ENCODE measurements at places on chromosomes 7 and 10.

GRCh38 chr10:22630234-22631174 is 83.9 kb downstream of the PIP4K2A start:
- DNase-seq, result no peak

GRCh38 chr10:74084955-74085354 is 65.7 kb downstream of the AP3M1 start:
- no peak for DNase-seq

- no peak for DNase-seq
Measured at GRCh38 chr10:128070721-128071416, 55.4 kb downstream of the MKI67 start.

- no peak for DNase-seq
Measured at GRCh38 chr7:96354881-96355280, 33.0 kb upstream of the SLC25A13 start.

GRCh38 chr7:135659159-135659846 is 3.0 kb upstream of the STMP1 start:
- DNase-seq, result no peak

DNA sequence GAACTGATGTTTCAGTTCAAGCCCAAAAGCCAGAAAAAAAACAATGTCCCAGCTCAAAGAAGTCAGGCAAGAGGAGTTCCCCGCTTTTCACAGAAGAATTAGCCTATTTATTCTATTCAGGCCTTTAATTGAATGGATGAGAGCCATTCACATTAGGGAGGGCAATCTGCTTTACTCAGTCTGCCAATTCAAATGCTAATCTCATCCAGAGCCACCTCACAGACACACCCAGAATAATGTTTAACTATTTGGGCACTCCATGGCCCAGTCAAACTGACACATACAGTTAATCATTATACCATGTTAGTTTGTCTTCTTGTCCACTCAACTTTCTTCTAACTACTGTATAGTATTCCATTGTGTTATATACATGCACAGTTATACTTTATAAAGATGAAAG is 2.6 kb upstream of the NPSR1 start:
- no peak for DNase-seq

GRCh38 chr10:97190450-97190849 is 4.7 kb upstream of the SLIT1 start:
- DNase-seq, result no peak

- no peak for DNase-seq
Measured at GRCh38 chr7:123338688-123339087, 138.9 kb upstream of the SLC13A1 start.

GRCh38 chr7:17370901-17371585 is 72.6 kb downstream of the AHR start:
- no peak for DNase-seq

- DNase-seq, result no peak
Measured at GRCh38 chr10:78516756-78517155, 483.1 kb downstream of the RPS24 start.

GRCh38 chr7:138752518-138753149 is 45.2 kb upstream of the TMEM213 start:
- peak; percentile 95 for DNase-seq

DNA sequence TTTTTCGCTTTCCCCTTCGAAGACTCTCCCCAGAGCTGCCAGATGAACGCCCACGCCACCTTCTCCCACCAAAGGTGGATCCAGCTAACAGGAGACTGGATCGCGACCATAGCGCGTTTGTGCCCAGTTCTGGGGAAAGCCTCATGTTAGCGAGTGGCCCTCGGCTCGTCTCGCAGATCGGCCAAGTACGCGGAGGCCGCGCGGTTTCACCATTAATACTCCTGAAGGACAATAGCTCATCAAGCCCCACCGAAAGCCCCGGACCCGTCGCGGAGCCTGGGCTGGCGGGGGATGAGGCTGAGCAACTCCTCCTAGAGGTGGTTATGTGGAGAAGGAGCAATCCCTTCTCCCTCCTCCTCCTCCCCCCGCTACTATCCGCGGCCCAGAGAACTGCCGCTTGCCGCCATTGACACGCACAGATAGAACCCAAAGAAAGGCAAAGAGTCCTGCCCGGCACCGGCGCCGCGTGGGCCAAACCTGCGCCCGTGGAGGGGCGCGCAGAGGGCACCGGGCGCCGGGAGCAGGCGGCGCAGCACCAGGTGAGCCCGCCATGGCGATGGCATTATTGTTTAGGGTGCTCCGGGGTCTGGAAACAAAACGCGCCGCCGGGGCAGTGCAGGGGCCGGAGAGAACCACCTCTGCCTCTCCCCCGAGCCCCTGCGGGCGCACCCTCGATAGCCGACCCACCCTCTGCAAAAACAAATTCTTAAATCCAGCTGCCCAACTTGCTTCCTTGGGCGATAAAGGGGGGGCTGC is at the start of gene MACROH2A2:
Gene MACROH2A2, plus strand, starts transcription at position 385 of the 756 bp plus-strand sequence. CDS start 22,813 bp downstream, outside the sequence.
- no peak for DNase-seq

- no peak for DNase-seq
Measured at GRCh38 chr10:75294518-75294865, 58.7 kb upstream of the COMTD1 start.

DNA sequence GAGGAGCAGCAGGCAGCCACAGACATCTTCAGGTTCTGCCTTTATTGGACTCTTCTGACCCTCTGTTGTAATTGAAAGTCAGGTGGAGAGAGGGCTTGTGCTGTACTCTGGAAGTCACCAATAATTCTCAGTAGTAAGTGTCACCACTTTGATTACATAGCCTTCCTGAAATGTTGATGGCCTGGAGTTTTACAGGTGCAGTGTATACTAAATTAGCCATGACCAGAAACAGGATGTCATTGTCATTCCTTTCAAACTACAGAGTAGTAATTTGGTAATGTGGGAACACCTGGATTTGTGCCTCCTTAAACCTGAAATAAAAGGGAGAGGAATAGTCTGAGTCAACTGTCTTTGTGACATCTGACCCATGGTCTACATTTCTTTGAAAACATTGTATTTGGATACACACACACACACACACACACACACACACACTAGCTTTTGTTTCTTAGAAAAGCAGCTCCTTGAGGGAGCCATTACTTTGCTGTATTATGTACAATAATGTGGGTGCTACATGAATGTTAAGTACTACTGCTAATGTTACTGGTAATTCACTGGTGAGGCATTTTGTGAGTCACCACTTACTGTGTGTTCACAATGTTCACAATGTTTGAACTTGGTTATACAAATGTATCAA is 19.6 kb downstream of the ARL4A start:
- DNase-seq, result no peak

DNA sequence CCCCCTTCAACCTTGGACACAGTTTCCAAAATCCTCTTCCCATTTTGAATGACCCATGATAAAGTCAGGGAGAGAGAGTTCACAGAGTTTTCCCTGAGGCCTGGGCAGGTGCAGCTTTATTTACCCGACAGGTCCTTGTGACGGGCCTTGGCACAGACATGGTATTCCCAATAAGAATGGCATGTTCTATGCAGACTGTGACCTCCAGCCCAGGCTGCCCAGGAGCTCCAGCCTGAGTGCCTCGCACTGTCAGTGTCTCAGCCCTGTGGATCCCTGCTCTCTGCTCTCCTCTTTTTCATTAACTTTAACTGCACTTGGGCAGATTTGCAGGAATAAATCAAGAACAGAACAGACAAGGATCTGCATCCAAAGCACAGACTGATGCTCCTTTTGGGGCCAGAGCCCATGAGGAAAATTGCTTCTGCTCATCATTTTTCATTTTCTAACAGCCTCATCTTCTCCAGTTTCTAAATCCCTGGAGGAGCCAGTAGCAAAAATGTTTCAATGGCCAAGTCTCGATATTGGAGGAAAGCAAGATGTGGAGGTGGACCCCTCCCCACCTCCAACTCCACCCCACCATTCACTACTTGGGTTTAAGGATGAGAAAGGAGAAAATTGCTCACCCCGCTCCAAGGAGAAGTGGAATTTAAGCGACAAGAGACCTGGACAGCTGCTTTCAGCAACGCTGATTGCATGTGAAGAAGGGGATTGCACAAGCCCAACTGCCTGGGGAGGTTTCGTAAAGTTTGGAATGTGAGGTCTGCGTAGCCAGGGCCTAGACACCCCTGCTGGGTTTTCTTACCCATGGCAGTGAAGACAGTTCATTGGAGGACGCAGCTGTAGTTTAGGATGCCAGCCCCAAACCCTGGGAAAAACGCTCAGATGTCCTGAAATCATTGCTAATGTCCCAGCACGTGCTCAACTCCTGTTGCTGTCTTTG is 225.9 kb downstream of the WDR11 start:
- no peak for DNase-seq

GRCh38 chr7:8117195-8117594 is 144.8 kb downstream of the ICA1 start:
- DNase-seq, result no peak

- no peak for DNase-seq
Measured at GRCh38 chr7:71630516-71630915, 498.6 kb downstream of the GALNT17 start.

GRCh38 chr7:85186083-85186520 is 754 bp downstream of the SEMA3D start:
- no peak for DNase-seq

- no peak for DNase-seq
Measured at GRCh38 chr10:123858077-123858681, 33.4 kb downstream of the CPXM2 start.

- no peak for DNase-seq
Measured at GRCh38 chr7:104981672-104982037, 32.4 kb upstream of the KMT2E start.

DNA sequence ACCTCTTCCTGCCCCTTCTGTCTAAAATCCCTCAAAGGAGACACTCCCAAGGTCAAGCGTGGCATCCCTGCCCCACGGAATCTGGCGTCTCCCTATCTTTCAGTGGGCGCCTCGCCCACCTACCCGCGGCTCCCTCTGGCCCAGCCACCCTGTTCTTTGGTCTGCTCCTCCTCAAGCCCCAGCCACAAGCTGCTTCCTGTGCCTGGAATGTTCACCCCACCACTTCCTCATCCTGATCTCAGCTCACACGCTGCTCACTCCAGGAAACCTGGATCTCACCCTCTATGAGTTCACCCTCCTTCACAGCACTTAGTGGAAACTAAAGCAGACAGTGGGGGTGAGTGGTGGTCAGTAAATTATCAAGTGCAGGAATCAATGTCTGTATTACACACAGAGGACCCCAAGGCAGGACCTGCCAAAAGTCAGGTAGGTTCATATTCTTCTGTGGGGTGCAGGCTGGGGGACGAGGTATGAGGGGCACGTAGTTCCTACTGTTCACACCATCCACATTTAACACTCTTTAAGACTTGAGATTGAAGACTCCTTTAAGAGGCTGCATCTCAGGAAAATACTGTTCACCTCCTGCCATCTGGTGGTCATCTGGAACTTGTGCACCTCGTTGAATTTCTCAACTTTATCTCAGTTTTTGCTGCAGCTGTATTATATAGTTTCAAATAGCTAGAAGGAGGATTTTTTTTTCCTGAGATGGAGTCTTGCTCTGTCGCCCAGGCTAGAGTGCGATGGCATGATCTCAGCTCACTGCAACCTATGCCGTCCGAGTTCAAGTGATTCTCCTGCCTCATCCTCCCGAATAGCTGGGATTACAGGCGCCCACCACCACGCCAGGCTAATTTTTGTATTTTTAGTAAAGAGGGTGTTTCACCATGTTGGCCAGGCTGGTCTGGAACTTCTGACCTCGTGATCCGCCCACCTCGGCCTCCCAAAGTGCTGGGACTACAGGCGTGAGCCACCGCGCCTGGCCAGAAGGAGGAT is 166.6 kb downstream of the ARHGAP21 start:
- no peak for DNase-seq

DNA sequence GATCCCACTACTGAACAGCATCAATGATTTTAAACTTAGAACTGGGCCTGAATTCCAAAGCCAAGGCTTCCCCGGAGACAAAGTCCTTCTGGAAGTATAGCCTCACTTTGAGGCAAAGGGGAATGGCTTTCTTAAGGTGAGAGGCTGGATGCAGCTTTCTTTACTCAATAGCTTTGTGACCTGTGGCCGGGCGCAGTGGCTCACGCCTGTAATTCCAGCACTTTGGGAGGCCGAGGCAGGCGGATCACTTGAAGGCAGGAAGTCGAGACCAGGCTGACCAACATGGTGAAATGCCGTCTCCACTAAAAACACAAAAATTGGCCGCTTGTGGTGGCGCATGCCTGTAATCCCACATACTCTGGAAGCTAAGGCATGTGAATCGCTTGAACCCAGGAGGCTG is 3.2 kb upstream of the FGFR2 start:
- no peak for DNase-seq

DNA sequence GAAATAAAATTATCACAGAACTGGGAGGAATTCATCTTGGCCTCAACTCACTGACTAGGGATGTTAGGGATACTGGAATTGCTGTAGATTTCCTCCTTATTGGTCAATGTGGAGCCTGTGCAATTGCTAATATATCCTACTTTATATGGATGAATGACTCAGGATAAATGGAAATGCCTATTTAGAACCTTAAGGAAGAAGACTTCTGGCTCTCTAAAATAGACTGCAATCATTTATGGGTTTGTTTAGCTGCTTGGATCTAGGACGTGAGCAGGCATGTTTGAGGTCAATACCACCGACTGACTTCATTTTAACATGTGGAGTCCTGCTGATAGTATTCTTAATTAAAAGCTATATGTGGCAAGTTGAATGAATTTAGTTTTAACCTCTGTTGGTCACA is 1040.1 kb upstream of the LRRN3 start:
- no peak for DNase-seq

GRCh38 chr10:107059872-107060271 is 104.6 kb downstream of the SORCS1 start:
- no peak for DNase-seq

GRCh38 chr10:95309958-95310357 is 19.2 kb upstream of the PDLIM1 start:
- no peak for DNase-seq

DNA sequence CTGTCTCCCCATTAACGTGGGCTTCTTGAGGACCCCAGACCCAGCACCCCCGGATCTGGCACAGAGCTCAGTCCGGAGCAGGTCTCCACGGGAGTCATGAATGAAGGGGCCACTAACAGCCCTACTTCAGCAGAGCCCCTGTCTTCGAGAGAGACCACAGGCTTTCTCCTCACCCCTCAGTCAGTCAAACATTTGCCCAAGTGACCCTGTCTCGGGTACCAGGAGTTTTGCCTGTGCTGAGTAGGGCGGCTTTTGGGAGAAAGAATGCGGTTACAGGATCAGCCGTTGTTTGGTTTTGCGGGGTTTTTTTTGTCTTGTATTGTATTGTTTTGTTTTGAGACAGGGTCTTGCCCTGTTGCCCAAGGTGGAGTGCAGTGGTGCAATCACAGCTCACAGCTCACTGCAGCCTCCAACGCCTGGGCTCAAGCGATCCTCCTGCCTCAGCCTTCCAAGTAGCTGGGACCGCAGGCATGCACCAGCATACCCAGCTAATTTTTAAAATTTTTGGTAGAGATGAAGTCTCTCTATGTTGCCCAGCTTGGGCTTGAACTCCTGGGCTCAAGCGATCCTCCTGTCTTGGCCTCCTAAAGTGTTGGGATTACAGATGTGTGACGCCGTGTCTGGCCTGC is 16.5 kb downstream of the ADAP1 start:
- DNase-seq, result no peak

All from T-helper 22 cell (primary cell).